ENCODE measurements at places on chromosomes 3 and 15.

DNA sequence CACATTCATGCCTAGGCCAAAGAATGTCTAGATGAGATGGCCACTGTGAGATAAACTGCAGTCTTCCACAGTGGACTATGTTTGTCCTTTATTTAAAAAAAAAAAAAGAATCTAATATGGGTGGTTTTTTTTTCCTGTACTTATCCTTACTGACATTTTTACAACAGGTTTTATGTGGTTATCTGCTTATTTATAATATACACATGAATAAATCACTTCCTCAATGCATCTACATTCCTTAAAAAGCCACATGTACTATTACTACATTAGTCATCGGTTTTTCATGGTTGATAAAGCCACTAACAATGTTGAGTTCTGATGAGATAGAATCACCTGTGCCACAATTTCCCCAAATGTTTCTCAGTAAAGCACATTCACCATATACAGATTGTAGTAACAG, 341.3 kb upstream of the THBS1 start:
- DNase-seq: no peak

- no peak for DNase-seq
Measured at GRCh38 chr15:32685576-32685975, 32.2 kb upstream of the GREM1 start.

GRCh38 chr15:59380902-59381610, 8.4 kb upstream of the MYO1E start:
- DNase-seq: no peak

DNA sequence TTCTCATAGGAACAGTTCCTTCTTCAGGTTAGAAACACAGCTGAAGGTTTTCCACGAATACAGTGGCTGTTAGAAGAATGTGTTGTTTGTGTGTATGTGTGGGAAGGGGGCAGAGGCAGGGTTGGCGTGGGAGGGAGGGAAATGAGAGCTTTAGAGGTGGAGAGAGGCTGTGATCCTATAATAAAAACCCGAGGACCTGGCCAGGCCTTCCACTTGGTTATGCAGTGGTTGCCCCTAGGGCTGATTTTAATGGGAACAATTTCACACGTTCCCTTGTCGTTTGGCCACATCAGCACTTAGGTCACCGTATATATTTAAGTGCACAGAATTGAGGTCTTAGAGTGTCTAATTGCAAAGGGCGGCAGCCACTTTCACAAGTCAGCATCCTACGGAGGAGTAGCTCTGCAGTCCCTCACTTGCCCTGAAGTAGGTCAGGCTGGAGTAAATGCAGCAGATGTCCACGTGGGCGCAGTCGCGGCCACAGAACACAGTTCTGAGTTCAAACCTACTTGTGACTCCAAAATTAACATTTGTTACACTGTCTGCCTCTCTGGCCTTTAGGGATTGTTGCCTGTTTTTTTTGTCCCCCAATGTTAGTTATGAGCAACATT, 85.6 kb downstream of the PDCD6IP start:
- no peak for DNase-seq

DNA sequence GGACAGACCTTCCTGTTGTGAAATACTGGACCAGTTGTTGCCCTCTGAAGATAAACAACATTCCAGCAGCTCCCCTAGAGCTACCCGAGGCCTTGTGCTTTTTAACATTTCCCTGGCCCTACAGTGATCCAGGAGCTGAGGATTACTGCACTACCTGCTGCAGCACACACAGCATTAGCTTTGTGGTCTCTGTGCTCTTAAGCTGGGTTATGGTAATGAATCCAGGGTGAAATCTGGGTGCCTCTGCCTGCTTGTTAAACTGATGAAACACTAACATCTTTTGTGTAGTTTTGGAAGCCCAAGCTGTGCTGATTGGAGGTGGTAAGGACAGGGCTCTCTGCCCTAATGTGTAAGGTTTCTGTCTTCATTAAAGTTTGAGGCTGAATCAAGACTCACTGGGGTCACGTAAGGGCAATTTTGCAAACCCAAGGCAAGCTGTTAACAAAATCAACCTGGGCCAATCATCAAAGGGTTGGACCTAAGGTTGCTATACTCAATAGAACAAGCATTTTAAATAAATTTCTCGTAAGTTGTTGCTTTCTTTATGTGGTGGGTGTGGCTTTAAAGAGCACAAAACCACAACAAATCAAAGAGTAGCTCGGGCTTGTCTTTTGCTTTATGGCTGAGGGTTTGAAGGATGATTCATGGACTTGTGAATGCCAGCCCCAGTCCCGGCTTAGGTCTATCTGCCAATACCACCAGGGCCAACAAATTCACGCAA, 183.9 kb downstream of the TPRG1 start:
- no peak for DNase-seq

DNA sequence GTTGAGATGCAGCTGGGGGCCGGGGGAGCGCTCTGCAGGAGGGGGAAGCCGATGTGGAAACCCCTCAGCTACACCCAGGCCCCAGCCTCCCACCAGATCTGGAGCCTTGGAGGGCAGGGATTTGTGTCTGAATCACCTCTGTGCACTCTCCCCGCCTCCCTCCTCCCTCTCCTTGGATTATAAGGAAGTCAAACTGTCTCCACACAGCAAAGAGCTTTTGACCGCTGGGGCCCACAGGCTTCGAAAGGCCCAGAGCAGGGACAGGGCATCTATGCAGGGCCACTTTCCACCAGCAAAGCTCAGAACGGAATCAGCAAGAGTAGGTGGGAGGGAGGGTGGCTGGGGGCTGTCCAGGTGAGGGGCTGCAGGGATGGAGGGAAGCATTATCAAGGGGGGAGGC, 68.9 kb downstream of the IQSEC1 start:
- no peak for DNase-seq

- DNase-seq: no peak
Measured at GRCh38 chr15:85335193-85335942, 45.0 kb upstream of the AKAP13 start.

DNA sequence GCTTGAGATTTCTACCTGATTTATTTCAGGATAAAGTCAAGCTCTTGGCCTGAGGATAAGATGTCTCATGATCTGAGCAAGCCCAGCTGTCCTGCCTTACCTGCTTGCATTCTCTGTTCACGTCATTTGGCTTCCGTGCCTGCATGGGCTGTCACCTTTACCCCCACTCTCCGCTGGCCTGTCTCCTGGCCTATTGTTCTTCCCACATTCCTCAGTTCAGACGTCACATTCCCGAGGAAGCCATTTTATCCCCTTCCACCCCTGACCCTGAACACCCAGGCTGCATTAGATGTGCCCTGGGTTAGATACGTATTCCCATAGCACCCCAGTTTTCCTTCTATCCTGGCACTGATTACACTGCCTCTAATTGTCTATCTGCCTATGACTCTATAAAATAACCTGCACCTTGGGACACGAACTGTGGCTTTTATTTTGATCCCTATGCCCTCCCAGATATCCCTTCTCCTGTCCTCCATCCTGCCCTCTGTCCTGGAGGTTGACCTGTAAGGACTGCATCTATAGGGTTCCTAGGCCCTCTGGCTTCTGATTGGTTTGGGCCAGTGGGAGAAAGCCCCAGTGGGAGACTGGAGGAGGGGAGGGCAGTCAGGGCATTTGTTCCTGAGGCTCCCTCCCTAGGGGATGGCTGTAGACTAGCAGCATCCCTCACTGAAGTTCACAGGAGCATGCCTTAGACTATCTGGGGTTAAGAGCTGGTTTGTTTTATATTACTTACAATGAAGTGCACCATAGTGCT, 19.2 kb upstream of the UBE2Q2 start:
- DNase-seq: no peak

DNA sequence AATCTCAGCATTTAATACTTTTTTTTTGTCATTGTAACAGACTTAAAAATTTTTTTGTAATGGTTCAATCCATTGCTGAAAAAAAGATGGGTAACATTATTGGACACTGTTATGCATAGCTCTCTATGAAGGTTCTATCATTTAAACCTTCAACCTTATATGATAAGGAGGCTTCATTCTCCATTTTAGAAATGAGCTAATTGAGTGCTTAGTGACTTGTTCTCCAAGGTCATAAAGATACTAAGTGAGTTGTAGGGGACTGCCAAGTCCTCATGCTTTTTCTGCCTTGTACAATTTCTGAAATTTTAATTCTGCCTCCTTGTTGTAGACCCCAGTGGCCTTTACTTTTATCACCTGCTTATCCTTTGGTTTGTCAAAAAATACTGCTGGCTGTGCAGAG, 56.7 kb downstream of the MGA start:
- no peak for DNase-seq

- no peak for DNase-seq
Measured at GRCh38 chr3:13277860-13278531, 142.1 kb downstream of the NUP210 start.

- DNase-seq: no peak
Measured at GRCh38 chr15:59300618-59301139, 72.0 kb downstream of the MYO1E start.

GRCh38 chr3:53646723-53647122, 152.3 kb downstream of the CACNA1D start:
- DNase-seq: peak; percentile 33

DNA sequence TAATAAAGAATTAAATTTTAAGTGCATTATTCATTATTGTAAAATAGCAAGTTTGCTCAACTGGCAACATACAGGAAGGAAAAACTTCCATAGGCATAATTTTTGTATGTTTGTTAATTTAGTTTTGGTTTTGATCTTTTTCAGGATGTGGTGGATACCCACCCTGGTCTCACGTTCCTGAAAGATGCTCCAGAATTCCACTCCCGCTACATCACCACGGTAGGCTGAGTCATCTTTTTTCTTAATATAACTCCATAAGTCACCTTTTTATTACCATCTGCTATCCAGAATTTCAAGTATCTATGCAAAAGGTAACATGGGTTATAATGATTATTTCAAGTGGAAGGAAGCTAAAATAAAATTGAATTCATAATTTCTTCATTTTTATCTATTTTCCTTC, 104.8 kb downstream of the PPP2R3A start:
- DNase-seq: no peak

- no peak for DNase-seq
Measured at GRCh38 chr15:48423342-48423741, 92.1 kb downstream of the DUT start.

DNA sequence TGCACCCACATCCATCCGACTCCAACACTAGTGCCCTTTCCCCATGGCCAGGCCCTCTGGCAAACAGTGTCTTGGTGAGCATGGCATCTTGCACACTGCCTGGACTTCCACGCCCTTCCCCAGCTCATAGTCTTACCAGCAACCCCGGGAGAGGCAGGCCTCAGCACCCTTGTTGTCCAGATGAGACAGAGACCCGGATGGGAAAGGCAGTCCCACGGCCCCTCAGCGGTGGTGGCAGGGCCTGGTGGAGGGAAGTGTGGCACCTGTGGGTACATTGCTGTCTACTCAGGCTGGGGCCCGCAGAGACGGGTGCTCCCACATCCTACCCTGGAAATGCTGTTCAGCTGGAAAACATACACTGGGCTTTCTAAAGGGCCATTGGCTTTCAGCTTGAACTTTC, 28.4 kb downstream of the HDAC11 start:
- no peak for DNase-seq

DNA sequence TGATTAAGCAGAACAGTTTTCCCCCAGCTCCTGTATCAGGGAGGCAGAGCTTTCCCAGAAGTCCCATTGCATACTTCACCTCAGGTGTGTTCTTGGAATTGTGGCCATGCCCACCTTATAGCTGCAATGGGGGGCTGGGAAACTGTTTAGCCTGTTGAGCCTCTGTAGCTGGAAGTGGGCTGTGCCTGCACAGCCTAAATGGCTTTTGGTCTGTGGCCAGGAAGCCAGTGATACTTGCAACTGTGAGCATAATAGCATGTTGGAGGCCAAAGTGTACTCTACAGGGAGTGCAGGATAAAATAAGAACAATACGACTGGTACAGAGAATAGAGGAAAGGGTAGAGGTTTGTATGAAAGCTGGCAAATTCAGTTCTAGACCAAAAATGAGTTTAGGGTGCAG, 248.5 kb downstream of the PTPRG start:
- no peak for DNase-seq

All from GM10248 (cell line).